PC-3 (cell line): ENCODE measurements at places on chromosomes 2 and 18.

DNA sequence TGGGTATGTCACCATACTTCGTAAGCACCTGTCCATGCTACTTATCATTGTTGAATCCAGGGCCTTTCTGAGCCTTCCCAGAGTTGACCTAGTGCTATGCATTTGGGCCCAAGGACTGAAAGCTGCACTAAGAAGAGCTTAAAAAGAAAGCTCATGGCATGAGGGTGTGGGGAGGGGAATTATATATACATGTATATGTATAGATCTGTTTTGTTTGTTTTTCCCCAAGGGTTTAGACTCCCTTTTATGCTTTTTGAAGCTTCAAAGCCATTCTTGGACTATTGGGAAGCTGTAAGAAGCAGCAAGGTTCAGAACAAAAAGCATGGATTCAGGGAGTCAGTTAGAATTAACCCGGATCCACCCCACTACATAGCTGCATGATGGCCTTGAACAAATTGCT, 23.3 kb downstream of the MFF start:
- no peak for DNase-seq

- no peak for DNase-seq
Measured at GRCh38 chr2:88239781-88240180, 69.6 kb downstream of the THNSL2 start.

DNA sequence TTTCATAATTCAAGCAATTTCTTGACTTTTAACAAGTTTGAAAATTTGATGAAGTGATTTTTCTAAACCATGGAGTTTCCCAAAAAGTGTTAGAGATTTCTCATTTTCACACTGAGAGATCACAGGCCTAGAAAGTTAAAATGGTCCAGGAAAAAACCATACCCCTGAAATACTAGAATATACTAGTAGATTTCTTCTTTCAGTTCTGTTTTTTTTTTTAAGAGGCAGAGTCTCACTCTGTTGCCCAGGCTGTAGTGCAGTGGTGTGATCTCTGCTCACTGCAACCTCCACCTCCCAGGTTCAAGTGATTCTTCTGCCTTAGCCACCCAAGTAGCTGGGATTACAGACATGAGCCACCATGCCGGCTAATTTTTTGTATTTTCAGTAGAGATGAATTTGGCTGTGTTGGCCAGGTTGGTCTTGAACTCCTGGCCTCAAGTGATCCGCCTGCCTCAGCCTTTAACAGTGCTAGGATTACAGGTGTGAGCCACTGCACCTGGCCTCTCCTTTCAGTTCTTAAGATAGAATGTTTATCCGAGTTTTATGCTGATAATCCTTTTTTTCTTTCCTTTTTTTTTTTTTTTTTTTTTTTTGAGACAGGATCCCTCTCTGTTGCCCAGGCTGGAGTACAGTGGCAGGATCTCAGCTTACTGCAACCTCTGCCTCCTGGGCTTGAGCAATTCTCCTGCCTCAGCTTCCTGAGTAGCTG, 14.4 kb downstream of the MTHFD2 start:
- no peak for DNase-seq

- DNase-seq, result no peak
Measured at GRCh38 chr2:196821195-196821594, 12.0 kb upstream of the C2orf66 start.

- DNase-seq, result no peak
Measured at GRCh38 chr2:235619544-235619943, 125.7 kb downstream of the AGAP1 start.

- DNase-seq, result no peak
Measured at GRCh38 chr2:148545390-148546256, 98.9 kb upstream of the EPC2 start.

DNA sequence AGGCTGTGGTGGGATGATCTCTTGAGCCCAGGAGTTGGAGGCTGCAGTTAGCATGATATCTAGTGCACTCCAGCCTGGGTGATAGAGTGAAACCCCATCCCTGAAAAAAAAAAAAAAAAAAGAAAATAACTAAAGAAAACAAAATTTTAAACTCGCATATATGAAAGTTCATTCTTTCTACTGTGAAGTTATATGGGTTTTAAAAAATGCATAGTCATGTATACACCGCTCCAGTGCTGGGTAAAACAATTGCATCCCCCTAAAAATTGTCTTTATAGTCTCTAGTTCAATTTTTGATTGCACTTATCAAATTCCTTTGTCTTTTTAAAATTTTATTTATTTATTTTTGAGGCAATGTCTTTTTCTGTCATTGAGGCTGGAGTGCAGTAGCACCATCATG, 65.0 kb upstream of the ACYP2 start:
- DNase-seq, result no peak

DNA sequence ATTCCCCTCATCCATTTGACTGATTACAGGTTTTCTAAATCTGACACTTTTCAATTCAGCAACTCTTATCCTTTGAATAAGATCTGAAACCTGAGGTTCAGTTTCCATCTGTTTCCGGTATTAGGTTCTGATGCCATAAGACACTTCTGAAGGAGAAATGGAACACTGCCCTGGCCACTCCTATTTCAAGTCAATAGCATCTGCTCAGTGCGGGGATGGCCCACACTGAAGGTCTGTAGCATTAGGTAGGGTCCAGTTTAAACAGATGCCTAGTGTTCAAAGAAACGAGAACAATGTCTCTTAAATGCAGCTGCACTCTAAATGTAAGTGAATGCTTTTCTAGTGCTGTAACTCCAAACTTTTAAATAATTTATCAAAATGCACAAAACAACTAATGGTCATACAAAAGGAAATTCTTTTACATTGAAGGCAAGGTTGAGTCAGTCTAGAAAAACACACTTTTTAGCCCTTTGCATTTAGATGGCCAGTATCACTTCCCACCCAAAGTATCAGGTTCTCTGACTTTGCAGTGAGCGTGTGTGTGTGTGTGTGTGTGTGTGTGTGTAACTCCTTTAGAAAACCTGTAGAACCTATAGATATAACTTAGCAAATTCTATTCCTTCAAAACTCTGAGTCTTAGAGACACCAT, 78.2 kb downstream of the STK39 start:
- peak; percentile 44 for DNase-seq

- DNase-seq, result no peak
Measured at GRCh38 chr18:75293591-75293990, 83.0 kb downstream of the TSHZ1 start.

- no peak for DNase-seq
Measured at GRCh38 chr2:230226051-230226551, 565 bp downstream of the SP140 start.

- no peak for DNase-seq
Measured at GRCh38 chr2:51387235-51387634, 355.3 kb upstream of the NRXN1 start.
